ENCODE measurements at places on chromosomes 12 and 14.

GRCh38 chr14:83463500-83464098 lies 1929.9 kb upstream of the SEL1L start:
- no peak for DNase-seq

DNA sequence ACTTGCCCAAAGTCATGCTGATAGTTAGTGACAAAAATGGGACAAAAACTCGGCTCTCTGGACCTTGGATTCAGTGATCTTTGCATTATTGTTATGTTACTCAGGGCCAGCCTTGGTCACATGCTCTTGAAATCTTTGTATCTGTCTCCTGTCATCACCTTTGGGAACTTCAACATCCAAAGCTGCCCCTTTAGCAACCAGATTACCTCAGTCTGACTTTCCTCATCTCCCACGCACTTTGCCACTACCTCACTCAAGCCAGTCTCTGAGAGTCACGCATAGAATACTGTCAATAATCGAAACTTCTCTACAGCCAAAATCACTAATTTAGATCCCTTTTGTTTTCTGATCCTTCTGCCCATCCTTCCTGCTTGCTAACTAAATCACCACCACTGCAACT lies 90.8 kb upstream of the DAAM1 start:
- DNase-seq, result no peak

DNA sequence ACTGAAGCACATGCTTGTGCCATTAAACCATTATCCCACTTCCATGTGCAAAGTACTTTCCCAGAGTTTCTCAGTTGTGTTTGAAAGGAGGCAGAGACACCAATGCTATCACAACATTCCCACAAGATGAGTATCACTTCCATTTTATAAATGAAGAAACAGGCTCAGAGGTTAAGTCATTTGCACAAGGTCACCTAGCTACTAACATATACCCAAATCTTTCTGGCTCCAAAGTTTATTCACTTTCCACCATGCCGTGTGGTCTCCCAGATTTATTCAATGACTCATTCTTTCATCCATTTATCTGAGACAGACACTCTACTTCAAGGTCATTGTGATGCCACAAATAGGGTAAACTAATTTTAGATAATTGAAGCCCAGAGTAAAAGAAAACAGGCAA lies 9.4 kb downstream of the ART4 start:
- DNase-seq, result no peak

DNA sequence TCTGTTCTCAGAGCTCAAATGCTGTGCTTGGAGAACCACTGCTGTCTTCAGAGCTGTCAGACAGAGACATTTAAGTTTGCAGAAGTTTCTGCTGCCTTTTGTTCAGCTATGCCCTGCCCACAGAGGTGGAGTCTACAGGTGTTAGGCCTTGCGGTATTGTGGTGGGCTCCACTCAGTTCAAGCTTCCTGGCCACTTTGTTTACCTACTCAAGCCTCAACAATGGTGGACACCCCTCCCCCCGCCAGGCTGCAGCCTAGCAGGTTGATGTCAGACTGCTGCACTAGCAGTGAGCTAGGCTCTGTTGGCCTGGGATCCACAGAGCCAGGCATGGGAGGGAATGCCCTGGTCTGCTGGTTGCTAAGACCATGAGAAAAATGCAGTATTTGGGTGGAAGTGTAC lies 323.8 kb downstream of the BCAT1 start:
- DNase-seq, result no peak

GRCh38 chr12:124648710-124649384 lies 81.4 kb upstream of the NCOR2 start:
- no peak for DNase-seq

- DNase-seq, result no peak
Measured at GRCh38 chr12:20205854-20206253, 162.5 kb upstream of the PDE3A start.

DNA sequence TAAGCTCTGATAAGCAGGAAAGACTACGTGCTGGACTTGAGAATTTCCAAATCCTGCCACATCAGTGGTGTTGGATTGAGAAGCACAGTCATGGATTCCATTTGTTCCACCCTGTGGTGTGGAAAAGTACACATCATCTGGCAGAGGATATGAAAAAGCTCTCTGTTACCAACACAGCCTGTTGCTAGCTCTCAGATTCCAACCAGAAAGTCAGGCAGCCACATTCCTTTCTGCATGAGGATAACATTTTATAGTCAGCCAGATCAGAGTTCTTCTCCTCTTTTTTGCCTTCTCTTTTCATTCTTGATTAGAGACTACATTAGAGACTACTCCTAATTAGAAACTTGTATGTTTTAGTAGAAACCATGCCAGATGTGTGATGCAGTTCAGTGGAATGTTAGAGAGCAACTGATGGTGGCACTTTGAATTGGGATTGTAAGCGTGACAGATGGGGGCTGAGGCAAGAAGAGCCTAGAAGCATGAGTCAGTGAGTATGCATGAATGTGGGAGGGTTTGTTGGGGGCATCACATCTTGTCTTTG lies 61.2 kb upstream of the STXBP6 start:
- DNase-seq, result no peak

DNA sequence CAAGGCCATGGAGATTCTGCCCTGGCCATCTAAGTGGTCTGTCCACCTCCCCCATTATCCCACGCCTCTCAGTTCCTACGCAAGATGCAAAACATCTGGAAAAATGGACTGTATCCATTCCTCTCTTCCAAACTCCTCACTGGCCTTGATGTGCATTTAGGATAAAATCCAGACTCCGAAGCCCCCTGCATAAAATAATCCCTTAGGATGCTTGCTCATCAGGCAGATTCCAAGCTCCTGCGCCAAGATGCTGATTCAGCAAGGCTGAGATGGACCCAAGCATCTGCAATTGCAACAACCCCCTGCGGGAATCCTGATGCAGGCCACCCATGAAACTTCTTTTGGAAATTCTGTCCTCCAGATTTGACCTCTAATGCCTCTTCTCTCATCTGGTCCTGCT lies 81.6 kb downstream of the SPRING1 start:
- no peak for DNase-seq

DNA sequence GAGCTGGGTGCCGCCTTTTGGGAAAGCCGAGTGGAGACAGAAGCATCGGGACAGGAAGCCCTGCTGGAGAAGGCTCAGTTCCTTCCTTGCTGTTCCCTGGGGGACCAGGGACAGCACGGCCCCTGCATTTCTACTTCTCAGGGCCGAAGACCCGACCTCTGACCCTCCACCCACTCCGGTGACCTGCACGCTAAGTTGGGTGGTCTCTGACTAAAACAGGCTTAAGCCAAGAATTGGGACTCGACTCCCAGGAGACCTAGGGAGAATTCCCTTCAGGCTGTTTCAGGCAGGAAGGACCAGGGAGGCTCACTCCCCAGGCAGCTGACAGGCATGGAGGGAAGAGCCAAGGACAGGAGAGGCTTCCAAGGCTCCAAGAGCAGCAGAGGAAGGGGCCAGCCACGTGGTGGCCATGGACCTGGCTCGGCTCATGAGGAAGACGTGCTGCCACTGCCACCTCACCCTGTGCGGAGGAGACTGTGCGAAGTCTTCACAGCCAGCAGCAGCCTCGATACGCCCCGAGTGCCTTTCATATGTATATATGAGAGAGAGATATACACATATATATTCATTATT lies 43.9 kb downstream of the DCAF4 start:
- no peak for DNase-seq

DNA sequence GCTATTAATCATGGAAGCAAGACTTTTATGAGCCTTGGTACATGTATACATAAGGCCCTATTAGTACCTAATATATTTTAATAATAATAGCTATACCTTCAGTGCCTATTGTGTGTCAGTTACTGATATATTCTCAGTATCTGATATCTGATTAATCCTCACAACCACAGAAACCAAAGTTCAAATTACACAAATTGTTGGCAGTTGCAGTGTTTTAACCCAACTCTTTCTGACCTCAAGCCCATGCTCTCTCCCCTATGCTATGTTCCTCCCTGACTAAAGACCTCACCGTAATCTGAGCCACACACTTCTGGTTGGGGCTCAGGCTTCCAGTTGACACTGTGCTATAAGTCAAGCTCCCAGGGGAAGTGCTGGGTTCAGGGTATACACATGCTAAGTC lies 214.4 kb downstream of the SPTSSA start:
- DNase-seq, result no peak

DNA sequence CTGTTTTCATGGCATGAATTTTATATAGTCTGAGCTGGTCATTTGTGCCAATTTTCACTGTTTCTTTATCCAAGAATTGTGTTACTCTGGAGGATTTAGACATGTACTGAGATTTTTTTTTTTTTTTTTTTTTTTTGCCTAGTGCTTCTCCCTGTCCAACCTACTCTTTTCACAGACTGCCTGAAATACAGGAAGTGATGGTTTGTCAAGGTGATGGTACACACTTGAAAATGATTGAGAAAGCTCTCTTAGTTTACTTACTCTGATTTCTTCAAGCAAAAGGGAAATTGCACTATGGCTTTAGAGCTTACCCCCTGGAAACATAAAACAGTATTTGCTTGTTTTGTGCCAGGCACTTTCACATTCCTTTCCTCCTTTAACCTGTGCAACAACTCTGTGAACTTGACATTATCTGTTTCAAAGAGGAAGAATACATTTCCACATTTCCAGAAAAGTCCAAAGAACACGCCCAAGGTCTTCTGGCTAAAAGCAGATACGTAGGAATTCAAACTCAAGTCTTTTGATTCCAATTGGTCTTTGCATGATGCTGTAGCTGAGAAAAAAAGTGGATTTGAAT lies 181.1 kb downstream of the SLC15A5 start:
- no peak for DNase-seq

DNA sequence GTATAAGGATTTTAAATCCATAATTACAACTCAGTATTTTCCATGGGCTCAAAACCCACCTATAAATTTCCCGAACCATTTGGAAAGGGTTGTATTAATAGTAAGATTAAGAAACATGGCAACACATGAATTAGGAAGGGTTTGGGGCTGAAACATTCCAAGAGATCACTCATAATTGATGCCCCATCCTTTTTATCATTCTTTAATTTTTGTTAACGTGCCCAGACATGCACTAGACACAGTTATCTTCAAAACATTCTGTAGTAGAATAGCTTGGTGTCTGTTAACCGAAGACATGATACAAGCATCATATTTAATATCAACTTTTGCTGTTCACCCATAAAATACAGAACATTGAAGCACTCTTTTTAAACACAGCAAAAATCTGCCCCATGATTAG lies 106.8 kb upstream of the FRMD6 start:
- no peak for DNase-seq

DNA sequence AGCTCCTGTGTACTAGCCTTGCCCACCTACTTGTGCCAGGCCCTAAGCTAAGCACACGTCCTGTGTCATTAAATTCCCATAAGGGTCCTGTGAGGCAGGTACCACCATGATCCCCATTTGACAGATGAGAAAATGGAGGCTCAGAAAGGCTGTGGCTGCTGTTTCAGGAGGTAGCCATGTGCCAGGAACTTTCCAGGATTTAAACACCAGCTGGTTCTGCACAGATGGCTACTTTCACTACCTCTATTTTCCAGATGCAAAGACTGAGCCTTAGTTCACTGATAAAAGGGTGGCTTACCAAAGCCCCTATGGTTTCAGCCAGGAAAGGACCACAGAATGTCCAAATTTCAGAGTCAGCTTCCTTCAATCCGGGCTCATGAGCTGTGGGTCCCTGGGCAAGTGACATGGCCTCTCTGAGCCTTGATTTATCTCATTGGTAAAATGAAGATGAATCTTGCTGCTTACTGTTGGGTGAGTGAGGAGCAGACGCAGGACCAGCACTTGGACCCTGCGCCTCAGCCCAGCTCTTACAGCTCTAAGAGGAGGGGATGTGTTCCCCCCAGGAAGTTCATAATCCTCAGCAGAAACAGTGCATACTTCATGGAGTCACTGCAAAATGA lies 23.5 kb downstream of the CMKLR1 start:
- no peak for DNase-seq

DNA sequence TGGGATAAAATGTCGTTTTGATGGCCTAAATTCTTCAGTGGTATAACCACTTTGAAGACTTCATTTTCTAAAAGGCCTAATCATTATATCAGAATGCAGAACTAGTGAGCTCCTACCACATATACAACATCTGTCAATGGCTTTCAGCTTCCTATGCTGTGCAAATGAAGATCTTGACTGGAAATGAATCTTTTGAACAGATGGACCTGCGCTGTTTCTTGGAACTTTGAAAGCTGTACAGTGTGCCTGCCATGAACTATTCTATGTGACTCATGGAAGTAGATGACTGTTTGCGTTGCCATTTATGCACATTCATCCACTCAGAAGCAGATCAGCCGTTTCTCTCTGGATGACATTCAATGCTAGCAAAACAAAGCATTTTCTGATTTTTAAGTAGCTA lies 542.2 kb upstream of the USP15 start:
- no peak for DNase-seq

DNA sequence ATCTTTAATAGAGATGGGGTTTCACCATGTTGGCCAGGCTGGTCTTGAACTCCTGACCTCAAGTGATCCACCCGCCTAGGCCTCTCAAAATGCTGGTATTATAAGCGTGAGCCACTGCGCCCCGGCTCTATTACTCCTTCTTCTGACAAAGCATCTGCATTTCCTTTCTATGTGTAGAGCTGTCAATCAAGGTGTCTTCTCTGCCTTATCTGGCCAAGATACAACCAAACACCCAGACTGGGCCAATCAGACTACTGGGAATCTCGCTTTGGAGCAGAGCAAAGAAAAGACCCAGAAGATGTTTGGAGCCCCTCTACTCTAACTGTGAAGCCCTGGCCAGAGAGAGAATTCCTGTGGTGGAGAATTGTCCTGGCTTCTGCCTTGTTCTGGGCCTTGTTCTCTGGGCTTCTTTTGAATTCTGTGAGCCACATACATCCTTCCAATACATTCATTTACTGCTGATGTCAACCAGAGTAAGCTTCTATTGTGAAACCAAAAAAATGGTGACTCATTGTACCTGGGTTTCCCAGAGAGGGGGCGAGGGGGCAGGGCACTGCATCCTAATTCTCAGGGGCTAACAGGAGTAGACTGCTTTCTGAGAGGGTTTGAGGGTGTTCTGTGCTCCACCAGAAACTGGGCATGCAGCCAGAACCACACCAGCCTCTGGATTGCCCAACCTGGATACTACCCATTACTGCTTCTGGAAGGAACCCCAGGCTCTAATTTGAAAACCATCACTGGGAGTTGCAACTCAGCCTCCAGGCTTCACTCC lies 18.8 kb upstream of the FLVCR2 start:
- peak; percentile 97 for DNase-seq

- DNase-seq, result no peak
Measured at GRCh38 chr12:112170376-112170775, 45.0 kb downstream of the TRAFD1 start.

DNA sequence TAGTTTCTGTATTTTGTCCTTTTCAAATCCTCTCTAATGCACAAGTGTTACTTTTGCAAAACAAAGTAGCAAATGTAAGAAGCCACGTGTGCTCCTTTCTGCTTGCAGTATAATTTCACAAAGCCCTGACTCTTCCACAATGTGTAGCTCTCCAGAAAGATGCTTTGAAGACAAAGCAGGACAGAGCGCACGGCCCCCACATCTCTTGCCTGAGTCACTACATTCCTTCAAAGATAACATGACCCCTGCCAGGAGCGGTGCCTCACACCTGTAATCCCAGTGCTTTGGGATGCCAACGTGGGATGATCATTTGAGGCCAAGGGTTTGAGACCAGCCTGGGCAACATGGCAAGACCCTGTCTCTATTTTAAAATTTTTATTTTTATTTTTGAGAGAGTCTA lies 40.5 kb downstream of the JAG2 start:
- DNase-seq, result no peak
